ENCODE measurements at places on chromosomes 11 and 22.

DNA sequence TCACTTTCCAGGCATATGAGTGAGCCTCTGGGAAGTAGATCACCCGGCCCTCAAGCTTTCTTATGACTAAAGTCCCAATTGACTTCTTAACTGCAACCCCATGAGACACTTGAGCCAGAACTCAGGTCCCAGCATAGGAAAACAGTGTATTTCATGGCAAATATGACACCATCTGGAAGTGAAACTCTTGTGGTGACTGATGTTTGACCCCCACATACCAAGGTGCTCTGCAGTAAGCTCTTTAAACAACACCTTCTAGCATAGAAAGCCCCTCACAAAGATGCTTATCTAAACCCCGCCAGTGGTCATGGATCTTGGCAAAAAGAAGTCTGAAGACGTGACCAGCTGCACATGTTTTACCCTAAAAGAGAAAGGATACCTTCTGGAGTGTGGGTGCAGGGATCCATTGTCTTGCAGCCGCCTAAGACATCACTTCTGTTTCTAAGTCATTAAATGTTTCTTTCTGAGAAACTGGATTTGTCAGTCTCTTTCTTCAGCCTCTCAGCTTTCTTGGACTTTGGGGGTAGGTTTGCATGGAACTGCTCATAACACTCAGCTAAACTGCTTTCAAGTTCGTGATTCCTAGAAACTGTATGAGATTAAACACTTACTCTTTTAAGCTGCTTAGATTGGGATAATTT, 7.4 kb upstream of the PELI3 start:
- no peak for DNase-seq

- DNase-seq, result no peak
Measured at GRCh38 chr11:133269267-133269666, 263.0 kb downstream of the OPCML start.

GRCh38 chr22:47836957-47837356, 1074.5 kb downstream of the TBC1D22A start:
- peak; percentile 45 for DNase-seq

DNA sequence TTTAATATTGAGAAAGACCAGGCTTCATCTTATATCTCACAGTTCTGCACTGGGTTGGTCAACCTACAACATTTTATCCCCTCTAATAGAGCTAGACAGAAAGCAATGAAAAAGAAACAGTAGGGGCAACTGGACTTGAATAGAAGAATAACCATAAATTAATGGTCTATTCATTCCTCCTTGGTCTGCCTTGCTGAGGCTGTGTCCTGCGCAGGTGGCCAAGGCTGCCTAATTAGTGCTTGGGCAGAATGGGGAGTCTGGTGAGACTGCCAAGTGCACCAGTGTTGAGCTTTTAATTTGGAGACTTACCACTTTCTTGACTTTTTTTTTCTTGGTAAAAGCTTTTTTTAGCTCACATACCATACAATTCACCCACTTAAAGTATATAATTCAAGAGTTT, 35.0 kb upstream of the SPON1 start:
- no peak for DNase-seq

- peak; percentile 5 for DNase-seq
Measured at GRCh38 chr11:129061492-129062230, 119.0 kb upstream of the TP53AIP1 start.

- no peak for DNase-seq
Measured at GRCh38 chr22:24426436-24426835, 963 bp upstream of the ADORA2A start.

GRCh38 chr22:30079952-30080533, at the start of gene HORMAD2:
TSS of gene HORMAD2 (plus strand) at chr22:30080464. CDS start at chr22:30093953, 13,489 bp downstream.
- no peak for DNase-seq

- no peak for DNase-seq
Measured at GRCh38 chr11:7050191-7050590, 29.9 kb downstream of the NLRP14 start.

GRCh38 chr22:46393873-46394272, 58.4 kb downstream of the TRMU start:
- DNase-seq, result no peak

GRCh38 chr22:49081926-49082325, 745.7 kb downstream of the BRD1 start:
- DNase-seq, result no peak

GRCh38 chr11:76559346-76559745, 111.2 kb downstream of the LRRC32 start:
- no peak for DNase-seq

DNA sequence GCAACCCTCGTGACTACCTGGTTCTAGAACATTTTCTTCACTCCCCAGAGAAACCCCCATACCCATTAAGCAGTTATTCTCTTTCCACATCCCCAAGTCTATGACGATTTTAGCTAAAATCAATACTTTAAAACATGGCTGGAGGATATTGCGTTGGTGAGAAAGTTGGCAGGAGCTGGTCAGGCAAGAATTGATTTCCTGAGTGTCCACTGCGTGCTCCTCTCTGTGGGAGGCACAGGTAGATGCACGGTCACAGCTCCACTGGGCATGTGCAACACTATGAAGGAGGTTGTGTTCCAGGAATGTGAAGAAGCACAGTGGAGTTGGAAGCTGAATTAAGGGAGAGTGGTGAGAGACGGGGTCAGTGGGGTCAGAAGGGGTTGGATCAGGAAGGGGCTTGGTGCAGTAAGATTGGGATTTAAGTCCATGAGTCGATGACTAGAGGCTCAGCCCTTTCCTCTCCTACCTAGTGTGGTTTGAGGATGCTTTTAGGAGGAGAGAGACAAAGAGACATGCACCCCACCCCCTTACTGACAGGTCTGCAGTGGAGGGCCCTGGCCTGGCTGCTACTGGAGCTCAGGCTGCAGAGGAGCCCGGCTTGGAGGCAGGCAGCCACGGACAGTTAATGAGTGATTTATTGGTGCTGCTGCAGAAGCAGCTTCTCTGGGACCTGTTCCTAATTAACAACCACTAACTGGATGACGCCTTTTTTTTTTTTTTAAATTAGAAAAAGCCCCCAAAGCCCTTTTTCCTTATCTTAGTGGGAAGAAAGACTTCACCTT, 395.6 kb downstream of the TENM4 start:
- DNase-seq, result no peak

GRCh38 chr11:18485913-18486528, 30.4 kb downstream of the LDHAL6A start:
- DNase-seq, result no peak

- DNase-seq, result no peak
Measured at GRCh38 chr11:95067841-95068219, 1.1 kb downstream of the SRSF8 start.

DNA sequence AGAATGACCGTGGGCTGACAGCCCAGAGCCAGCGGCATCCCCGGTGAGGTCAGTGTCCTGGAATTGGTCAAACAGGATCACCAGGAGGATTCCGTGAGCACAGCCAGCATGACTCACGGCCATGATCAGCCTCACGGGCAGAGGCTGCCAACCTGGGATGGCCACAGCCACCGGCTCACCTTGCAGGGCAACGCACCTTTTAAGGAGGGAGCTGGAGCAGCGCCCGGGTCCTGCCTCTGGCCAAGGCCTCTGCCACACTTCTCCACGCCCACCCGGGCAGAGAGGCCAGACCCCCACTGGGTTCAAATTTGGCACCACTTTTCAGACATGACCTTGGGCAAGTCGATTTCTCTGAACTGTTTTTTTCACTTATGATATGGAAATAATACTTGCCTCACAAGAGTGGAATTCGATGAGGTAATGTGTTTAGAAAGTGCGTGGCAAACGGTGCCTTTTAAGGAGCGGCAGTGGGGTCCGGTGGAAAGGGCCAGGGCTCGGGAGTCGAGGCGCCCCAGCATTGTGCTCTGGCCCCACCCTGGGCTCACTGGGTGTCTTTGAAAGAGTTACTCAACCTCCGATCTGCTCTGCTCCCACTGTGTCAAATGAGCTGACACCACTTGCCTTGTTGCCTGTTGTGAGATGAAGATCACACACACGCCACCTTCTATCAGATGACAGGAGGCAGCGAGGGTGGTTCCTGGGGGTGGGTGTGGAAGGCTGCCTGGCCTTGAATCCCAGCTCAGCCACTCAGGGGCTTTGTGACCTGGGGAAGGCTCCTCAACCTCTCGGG, 16.0 kb downstream of the TXN2 start:
- peak; percentile 32 for DNase-seq

DNA sequence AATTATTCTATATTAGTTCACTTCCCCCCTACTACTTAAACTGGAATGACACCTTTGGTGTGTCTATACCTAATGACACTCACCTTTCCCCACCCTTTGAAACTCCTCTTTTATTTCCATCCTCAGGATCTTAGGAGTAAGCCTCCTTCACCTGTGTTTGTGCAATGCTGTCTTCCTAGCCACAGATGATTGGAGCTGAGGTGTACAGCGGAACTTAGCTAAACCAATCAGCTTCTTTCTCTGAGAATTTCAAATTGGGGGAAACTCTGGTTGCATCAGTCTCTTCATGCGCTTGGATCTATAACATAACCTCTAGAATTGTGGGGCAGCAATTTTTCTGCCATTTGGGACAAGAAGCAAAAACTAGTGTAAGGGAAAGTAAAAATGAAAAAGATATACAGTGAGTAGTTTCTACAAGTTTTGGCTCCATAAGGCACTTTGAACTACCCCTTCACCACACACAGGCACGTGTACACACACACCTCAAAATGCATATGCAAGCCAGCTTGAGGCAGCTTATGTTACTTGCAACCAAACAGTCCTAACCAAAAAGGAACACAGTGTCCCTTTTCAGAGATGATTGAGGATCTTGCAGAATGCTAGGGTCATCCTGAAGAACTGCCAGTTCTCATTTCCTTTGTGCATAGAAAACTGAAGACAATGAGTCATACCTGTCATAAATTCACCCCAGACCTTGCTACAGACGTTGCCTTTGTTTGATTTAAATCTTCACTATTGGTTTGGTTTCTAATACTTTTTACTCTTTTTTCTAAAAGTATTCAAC, 36.0 kb upstream of the LDLRAD3 start:
- DNase-seq, result peak; percentile 99

GRCh38 chr11:107996006-107996776, 12.5 kb upstream of the CUL5 start:
- no peak for DNase-seq

DNA sequence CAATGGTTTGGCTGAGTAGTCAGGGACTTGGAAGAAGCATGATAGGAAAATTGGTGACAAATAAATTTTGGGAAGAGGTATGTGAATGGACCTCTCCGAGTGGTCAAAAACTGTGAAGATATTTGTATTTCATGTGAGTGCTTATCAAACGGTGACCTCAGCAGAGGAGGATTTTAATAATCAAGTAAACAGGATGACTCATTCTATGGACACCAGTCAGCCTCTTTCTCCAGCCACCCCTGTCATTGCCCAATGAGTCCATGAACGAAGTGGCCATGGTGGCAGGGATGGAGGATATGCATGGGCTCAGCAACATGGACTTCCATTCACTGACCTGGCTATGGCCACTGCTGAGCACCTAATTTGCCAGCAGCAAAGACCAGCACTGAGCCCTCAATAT, 21.2 kb downstream of the MS4A4E start:
- DNase-seq, result no peak

DNA sequence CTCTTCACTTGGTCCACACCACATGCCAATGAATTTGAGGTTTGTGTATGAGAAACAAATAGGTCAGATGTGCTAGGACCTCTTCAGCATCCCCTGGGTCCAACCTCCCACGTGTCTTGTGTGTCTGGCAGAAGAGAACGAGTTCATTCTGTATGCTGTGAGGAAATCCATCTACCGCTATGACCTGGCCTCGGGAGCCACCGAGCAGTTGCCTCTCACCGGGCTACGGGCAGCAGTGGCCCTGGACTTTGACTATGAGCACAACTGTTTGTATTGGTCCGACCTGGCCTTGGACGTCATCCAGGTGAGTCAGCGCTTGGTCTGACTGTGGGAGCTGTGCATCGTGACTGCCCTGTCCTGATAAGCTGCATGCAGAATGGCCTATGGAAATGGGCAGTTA, 101.0 kb upstream of the SORL1-AS1 start:
- DNase-seq, result no peak

DNA sequence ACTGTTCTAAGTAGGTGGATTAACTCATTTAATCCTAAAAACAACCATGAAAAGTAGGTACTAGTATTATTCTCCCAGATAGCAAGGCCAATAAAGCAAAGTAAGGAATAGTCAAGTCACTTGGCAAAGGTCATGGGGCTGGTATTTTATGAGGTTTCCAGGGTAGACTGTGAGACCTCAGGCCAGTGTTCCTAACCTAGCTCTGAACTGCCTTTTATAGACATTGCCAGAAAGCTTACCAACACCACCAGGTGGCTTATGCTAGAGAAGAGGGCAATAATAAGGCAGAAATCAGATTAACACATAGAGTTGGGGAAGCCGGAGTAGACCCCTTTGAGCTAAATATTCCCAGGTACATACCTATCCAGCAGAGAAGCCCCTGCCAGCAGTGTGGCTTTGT, 490.9 kb upstream of the TENM4 start:
- no peak for DNase-seq

DNA sequence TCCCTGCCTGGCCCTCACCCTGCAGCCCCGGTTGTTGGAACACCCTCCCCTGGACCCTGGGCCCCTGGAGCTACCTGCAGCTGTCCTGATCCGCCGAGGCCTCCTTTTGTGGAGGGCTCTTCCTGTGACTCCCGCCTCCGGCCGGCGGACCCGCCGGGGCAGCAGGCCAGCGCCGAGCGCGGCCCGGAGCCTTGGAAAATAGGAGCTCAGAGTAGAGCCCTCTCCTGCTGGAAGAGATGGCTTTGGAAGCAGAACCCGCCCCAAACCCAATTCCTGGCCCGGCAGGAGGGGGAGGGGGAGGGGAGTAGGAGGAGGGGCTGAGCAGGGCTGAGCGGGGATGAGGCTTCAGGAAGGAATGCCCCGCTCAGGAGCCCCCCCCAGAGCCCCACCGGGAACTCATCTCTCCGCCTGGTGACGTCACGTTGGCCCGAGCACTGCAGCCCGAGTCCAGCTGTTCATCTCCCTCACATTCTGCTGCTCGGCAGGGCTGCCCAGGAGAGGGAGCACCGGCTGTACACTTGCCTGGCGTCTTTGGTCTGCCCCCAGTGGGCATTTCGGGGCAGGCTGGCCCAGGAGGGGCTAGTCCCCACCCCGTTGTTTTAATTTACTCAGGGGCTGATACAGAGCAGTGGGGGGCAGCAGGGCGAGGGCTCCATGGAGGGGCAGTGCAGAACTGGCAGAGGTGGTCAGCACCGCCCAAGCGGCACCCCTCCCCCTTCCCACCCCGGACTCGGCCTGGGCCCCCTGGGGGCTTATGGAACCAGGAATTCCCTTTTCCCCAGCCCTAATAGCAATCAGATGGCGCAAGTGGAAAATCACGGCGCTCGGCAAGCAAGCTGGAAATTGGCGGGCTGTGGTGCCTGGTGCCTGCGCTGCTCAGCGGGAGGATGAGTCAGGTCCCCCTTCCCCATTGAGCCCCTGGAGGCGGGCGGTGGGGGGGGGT, at the start of gene MRGPRF:
TSS of gene MRGPRF (minus strand) at position 238 of the 943 bp plus-strand sequence. CDS start 3,345 bp downstream, outside the sequence.
- no peak for DNase-seq

- no peak for DNase-seq
Measured at GRCh38 chr11:43212279-43212678, 99.5 kb upstream of the API5 start.

- DNase-seq, result no peak
Measured at GRCh38 chr11:16897470-16898061, 116.6 kb downstream of the PLEKHA7 start.

DNA sequence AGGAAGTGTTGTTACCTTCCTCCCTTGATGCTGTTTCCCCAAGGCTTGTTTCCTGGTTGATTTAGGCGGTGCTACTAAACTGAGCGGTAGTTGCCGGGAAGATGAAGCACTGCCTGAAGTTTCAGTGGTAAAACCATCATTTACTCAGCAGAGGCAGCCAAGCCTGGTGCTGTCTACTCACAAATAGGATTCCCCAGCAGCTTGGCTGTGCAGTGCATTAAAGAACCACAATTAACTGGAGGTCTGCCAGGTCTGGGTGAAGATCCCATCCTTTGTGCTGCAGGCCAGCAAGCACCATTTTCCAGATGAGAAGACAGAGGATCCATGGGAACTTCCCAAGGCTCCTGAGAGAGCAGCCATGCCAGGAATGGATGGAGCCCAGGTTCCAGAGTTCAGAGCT, 231.9 kb upstream of the E2F8 start:
- DNase-seq, result no peak
